ENCODE measurements at places on chromosomes 16 and 17.

DNA sequence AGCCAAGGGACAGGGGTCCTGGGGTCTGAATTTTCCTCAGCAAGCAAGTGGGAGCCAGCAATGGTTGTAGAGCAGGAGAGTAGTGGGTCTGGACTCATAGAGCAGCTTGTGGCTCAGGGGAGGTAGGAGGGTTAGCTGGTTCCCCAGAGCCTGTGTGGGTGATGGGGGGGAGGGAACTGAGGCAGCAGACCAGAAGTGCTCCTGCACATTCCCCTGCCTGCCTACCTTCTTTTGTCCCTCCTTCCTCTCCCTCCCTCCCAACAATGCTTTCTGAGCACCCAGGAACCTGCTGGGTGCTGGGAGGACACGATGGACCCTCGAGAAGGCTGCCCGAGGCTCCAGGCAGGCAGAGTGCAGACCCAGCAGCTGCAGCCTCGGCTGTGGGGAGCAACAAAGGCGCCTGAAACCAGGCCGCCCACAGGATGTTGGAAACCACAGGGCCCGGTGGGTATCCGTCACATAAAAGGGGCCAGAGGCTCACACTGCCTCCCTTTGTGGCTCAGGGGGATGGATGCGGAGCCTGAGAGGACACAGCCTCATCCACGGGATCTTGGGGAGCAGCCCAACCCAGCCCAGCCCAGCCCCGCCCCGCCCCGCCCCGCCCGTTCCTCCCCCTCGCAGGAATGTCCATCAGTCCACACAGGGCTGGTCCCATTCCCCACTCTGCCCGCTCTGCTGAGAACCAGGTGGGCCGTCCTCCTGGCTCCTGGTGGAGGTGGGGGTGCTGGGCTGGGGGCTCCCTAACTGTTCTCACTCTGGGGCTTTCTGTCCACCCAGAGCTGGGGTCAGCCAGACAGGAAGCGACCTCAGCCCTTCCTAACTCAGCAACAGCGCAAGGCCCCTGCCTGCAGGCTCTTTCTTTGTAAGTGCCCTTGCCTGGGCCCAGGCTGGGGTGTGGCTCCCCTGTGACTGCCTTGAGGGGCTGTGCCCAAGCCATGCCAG lies 1.7 kb upstream of the NLRC3 start:
- DNase-seq: peak; percentile 54

- no peak for DNase-seq
Measured at GRCh38 chr17:69300222-69300621, 26.7 kb downstream of the ABCA5 start.

DNA sequence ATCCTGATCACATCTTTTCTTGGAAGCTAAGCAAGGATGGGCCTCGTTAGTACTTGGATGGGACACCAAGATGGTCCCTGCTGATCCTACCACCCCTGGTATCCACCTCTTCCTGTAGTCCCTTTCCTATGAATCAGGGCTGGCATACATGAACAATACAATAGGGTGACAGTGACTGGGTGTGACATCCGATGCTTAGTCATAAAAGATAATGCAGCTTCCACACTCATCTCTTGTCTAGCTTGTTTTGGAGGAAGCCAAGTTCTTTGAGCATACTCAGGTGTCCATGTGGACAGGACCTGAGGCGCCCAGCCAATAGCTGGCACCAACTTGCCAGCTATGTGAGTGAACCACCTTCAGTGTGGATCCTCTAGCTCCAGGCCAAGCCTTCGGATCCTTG lies 62.5 kb upstream of the NFAT5 start:
- DNase-seq: no peak

GRCh38 chr16:11799509-11800381 lies 2.7 kb upstream of the ZC3H7A start:
- DNase-seq: peak; percentile 51

- DNase-seq: no peak
Measured at GRCh38 chr16:63131503-63131902, 1095.3 kb upstream of the CDH8 start.

DNA sequence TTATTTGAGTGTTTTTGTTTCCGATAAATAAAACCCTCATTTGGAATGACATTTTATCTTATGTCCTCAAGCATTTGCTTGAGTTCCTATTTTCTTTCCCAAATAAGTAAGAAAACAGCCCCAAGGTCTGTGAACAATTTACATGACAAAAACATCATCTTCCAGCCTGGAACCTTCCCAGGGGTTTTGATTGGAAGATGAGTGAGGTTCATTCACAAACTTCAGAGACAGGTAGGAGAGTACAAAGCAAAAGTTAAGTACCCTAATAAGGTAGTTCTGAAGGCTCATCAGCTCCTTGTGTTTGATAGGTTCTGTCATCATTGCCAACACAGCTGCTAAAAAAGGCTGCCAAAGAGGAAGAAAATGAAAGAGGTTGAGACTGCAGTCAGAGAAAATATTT lies 772.8 kb downstream of the CDH8 start:
- DNase-seq: no peak

DNA sequence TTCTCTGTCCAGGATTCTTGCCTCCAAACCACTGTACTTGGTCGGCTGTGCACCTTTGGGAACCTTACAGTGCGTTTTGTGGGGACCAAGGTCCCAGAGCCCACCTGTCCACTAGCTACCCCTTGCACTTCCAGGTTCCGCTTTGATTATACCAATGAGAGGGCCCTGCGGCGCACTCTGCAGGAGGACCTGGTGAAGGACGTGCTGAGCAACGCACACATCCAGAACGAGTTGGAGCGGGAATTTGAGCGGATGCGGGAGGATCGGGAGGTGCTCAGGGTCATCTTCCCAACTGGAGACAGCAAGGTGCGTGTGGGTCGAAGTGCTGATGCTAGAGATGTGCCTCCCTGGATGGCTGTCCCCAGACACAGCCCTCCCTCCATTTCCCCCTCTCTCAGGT lies 18.8 kb downstream of the POLR2A start:
- DNase-seq: peak; percentile 34

DNA sequence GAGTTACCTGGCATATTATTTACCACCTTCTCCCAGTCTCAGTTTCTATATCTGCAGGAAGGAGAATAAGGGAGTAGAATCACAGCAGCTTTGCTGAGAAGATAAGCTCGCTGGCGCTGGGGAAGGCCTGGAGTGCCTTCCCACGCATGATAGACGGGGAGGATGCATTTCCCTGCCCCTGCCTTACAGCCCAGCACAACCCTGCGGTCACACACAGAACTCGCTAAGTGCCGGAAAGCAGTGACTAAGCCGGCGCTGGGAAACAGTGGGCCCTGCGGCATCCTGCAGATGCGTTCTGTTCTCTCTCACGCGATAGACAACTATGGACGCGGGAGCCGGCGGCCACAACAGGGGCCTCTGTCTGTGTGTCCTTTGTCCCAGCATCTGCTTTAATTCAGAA lies 4.8 kb downstream of the CA5A start:
- no peak for DNase-seq

DNA sequence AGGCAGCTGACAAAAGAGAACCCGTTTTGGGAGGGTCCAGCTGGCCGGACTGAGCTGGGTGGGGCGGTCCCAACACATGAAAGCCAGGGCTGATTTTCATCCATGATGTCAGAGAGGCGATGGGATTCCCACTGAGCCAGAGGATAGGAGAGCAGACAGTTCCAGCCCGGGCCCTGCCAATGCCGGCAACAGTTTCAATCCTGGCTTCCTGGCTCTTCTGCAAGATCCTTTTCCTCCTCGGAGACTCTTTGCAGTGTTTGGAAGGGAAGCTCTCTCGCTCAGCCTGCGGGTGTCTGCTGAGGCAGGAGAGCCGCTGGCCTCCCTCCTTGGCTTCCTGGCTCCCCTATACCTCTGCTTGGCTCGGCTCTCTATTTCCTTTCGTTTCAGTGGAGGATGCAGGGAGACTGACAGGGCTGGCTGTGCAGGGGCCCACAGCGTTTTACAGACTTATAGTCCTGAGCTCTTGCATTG lies 145.5 kb upstream of the SOX9 start:
- no peak for DNase-seq

DNA sequence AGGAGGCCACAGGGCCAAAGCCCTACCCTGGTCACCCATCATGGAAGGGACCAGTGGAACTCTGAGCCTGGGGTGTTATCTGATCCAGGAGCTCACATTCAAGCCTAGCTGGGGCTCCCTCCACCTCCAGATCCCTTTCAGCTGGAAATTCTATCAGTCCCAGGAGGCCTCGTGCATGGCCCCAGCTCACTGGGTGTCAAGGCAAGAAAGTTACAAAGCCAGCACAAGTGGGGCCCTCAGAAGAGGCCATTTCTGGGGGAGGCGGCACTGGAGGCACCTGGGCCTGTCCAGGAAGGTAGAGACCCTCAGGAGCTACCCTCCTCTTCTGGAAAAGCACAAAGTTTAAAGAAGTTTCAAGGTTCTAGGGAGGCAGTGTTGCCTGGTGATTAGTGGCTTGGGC lies 4.8 kb downstream of the CA7 start:
- no peak for DNase-seq

- DNase-seq: no peak
Measured at GRCh38 chr16:5432166-5432565, 334.6 kb upstream of the EEF2KMT start.

GRCh38 chr16:48538746-48539484 lies 71.1 kb downstream of the N4BP1 start:
- DNase-seq: no peak

- no peak for DNase-seq
Measured at GRCh38 chr16:14307059-14307526, 236.0 kb downstream of the MRTFB start.
